Keratinocyte (primary cell): ENCODE measurements at places on chromosomes 2 and 18.

DNA sequence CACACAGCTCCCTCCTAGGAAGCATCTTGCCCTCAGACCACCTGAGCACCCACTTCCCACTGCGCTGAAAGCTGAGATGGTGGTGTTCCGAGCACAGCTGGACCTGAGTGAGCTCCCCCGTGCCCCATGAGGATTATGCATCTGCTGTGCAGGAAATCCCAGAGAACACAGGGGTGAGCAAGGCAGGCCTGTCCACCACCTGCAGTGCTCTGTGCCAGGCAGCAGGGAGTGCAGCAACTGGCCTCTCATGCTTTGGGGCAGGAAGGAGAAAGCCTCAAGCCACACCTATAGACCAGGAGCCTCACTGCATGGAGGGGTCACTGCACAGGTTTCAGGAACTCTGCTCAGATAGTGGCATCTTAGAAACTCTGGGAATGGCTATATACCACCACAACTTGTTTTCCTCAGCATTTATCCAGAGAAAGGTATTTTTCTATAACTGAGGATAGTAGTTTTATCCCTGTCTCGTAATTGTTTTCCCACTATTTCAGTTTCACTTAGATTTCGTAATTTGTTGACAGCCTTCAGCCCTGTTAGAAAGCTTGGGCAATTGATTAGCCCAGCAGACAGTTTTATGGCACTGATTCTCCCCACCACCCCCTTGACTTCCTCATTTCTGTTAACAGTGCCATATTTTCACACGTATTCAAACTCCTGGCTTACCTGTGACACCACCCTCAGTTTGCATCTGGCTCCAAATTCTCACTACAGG lies 144.3 kb upstream of the DAPL1 start:
- DNase-seq: no peak

DNA sequence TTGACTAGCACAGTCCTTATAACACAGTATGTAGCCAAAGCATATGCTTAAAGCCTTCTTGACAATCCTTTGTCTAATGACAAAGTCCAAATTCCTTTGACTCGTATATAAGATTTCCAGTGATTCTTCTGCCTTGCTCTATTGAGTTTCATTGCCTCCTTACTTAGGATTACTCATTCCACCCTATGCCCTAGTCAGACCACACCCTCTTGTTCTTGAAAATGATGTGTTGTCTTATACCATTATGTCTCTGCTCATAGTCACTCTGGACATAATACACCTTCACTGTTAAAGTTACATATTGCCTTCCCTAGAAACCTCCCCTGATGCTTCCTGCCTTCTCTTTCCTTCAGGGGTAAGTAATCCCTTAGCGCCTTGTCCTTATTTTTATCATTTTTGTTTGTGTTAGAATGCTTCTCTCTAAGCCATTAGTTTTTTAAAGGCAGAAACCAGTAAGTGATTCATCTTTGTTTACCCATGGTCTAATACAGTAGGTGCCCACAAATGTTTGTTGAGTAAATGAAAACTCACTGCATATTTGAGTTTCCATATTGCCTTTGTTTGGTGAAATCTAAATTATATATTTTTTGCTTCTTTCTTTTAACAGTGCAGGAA lies 19.3 kb downstream of the GPD2 start:
- DNase-seq: no peak

DNA sequence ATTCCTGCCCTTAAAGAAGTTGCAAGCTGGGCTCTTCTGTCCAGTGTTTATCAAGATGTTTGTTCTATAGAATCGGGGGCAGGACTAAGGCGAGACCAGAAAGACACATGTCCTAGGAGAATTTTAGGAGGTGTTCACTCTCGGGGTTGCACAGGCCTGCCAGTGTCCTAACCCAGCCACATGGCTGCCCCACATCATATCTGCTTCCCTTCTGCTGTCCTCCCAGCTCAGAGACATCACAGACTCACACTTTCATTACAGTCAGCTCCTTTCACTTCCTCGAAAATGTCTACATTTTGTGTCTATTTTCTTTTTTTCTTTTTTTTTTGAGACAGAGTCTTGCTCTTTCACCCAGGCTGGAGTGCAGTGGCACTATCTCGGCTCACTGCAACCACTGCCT lies 10.7 kb upstream of the MRO start:
- DNase-seq: no peak

DNA sequence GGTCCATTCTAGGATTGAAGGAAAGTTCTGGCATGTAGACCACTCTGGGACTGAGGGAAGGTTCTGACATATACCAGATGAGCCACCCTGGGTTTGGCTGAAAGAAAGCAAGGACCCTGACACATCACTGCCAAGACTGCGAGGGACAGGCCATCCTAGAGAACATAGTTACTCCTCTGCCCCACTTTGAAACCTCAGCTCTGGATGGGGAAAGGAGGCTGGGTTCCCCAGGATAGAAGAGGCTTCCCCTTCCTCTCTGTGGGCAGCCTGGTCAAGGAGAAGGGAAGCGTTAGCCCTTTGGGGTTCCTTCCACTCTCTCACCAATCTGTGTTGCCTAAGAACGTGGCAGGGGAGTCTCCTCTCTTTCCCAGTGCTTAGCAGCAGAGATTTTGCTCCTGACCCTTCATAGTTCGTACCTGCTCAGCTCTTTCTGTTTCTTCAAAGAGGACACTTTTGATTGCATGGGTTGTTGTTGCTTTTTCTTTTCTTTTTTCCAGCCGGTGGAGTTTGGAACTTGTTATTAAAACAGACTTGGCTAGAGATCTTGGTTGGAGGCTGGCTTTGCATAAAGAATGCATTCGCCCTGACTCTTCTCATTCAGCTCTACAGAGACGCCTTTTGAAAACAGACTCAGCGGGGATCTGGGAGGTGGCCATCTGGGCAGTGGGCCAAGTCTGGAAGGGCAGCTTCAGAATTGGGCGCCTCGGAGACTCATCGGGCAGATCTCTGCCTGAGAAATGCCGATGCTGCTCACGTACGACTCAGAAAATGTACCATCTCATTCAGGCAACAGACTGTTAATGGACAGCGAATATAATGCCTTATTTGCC lies 166.1 kb downstream of the CLIP4 start:
- no peak for DNase-seq

GRCh38 chr2:120177001-120177621 lies 46.1 kb downstream of the TMEM185B start:
- peak; percentile 50 for DNase-seq

DNA sequence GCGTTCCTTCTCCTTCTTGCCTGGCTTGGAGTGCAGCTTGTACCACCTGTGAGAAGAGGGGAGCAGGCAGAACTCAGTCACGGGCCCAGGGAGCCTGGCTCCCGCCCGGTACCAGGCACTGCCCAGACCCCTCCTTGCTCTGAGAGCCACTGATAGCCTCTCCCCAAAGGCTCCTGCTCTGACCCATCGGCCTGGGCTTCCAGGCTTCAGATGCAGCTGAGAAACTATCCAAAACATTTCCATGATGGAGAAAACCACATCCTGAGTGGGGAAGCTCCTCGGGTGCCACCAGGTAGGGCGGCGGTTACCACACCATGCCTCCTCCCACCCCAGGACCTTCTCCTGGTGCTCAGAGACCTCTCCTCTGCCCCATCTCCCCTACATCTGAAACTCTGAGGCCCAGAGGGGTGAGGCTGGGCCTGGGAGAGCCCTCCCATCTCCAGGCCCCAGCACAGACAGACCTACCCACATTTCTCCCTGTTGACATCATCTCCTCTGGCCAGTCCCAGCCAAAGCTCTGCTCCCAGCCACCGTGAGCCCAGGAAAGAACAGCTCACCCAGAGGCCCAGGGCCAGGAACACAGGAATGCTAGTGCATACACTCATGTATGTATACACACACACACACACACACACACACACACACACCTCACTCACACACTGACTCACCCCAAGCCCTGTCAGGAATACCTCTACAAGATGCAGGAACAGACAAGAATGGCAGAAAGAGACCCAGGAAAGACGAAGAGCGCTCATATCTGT lies 17.9 kb upstream of the SFXN5 start:
- peak; percentile 98 for DNase-seq

GRCh38 chr2:43097644-43098408 lies 128.6 kb downstream of the ZFP36L2 start:
- DNase-seq: no peak

DNA sequence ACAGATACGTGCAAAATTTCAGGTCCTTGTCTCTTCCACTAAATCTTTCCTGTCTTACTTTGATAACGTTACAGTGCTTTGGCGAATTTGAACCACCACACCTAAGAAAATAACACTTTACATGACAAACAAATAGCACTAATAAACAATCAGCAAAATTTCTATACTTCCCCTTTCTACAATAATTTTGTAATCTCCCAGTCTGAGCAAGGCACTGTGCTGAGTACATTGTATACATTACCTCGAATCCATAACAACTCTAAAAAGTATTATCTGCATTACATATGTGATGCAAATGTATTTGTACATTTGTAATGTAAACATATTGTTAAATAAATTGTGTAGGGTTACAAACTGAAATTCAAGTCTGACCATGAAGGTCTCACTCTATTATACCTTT lies 49.9 kb downstream of the RTN4 start:
- DNase-seq: no peak

GRCh38 chr2:9965119-9965822 lies 13.8 kb downstream of the GRHL1 start:
- DNase-seq: no peak
